ENCODE measurements at places on chromosomes 1 and 21.

DNA sequence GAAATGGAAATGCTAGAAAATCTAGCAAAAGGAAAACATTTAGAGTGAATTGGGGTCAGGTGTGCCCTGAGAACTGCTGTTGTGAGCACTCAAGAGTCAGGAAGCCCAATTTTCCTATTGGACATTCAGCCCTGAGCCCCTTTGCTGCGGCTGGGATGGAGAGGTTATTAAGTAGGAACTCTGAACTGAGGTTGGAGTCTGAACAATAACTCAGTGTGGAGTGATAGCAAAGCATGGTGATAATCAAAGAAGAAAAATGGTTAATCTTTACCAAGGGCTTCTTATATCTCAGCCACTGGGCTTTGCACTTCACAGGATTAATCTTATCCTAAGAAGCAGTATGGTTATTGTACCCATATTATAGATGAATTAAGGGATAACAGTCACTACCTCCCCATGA, 52.0 kb downstream of the TMCO4 start:
- DNase-seq: no peak

- DNase-seq: no peak
Measured at GRCh38 chr1:115669002-115669673, 27.4 kb downstream of the VANGL1 start.

GRCh38 chr21:32602099-32602498, 10.1 kb downstream of the CFAP298 start:
- no peak for DNase-seq

- DNase-seq: no peak
Measured at GRCh38 chr1:117810553-117810952, 118.9 kb downstream of the GDAP2 start.

DNA sequence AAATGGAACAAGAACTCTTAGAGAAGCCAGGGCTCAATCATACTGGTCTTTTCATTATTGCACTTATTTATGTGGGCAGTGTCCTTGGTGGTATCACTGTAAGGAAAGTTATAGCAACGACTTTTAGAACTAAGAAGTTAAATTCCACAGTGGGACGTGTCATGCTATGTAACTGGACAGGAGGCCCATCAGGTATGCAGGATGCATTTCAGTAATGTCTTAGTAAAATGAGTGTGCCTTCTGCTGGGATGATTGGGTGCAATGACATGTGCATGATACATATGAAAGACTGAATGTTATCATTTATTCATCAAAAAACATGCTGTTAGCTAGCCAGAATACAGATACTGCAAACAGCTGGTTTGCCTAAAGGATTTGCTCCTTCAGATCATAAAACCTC, 6.9 kb upstream of the ATP1B1 start:
- no peak for DNase-seq

DNA sequence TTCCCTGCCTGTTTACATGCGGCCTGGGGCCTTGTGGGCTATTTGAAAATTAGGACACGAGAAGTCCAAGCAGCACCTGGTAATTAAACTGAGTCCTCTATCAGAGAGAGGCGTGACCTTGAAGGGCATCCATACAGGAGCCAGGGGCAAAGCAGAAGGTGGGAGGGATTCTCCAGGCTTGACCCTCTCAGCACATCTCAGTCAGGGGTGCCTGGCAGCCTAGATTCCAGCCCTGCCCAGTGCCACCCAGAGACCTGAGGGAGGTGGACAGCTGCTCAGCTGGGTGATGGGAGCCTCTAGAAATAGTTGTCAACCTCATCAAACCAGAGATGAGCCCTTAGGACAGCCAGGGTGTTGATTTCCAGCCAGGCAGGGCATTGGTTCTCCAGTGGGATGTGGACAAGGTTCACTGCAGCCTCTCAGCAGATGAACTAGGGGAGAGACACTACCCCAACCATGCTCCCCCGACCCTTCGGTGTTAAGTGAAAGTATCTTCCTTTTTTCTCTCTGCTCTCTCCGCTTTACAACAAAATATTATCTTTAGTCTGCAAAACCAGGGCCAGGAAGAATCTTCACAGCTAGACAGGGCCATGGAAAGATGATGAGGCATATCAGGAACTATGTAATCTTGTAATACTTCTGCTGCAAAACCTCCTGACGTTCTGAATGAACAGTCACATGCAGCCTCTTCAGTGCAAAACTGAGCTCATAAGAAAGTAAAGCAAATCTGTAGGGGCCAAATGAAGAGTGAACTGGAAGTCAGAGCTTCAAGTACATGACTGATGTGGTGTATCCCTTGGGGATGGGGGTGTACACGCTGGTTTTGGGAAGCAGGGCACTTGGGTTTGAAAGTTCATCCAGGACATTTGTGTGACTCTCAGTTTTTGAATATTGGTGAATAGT, 35.9 kb upstream of the ATP5PO start:
- no peak for DNase-seq

- no peak for DNase-seq
Measured at GRCh38 chr1:53652441-53653199, 86.3 kb downstream of the GLIS1 start.

DNA sequence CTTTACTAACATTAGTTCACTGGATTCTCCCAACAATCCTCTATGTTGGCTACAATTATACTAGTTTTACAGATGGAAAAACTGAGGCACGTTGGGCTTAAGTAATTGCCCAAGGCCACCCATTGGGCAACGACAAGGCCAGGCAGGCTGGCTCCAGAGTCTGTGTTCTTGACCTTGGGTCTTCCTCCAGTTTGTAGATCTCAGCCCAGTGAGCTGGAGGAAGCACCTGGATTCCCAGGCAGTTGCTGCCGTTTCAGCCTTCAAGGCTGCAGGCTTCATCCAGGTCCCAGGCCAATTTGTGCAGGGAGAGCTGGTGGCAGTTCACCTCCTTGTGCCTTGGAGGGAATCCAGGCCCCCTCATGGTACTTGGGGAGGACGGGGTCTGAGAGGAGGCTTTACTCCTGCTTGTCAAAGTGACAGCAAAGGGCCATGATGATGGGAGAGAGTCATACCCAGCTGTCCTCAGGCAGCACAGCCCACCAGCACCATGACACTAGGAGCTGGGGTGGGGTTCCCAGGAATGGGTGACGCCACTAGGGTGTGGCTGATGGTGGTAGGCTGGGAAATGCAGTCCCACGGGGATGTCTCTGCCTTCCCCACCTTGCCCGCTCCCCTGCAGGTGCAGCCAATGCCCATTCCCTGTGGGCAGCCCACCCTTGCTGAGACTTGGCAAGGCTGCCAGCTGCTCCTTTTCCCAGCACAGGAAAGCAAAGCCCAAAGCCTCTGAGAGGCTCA, 27.1 kb downstream of the PKP1 start:
- DNase-seq: no peak

Measured in stimulated activated CD8-positive, alpha-beta memory T cell treated with anti-CD3 and anti-CD28 coated beads, Interleukin-7, amount 100 ng/mL, for 1 hour (primary cell).